ENCODE measurements at places on chromosomes 7 and 10.

DNA sequence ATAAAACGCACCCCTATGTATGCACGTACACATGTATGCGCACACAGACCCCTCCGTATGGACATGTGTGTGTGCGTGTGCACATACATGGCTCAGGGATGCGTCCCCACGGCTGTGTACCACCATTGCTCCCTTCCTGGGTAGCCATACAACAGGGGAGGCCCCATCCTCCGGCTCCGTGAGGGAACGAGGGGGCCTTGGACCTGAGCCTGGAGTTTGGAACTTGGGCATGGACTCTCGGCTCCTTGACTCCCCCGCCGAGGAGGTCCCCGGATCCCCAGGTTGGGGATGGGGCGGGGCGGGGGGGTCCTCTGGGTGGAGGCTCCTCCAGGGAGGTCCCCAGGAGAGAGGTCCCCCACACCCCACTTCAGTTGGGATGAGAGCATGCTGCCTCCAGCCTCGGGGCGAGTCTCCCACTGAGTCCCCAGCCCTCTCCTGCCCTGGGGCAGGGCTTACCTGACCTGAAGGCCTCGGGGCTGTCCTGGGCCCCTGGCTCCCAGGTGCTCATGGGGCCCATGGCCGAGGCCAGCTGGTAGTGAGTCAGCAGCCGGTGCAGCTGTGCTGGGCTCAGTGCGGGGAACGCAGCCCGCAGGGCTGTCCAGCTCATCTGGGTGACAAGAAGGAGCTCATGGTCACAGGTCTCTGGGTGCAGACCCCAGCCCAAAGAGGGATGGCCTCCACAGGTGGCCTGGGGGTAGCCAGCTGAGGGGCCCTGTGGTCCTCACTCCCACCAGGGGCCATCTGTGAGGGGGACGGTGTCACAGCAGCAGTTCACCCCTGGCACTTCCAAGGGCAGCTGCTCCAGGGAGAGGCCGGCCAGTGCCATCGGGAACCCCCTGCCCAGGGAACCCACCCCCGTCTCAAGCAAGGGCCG lies 29.9 kb downstream of the AP5Z1 start:
- no peak for DNase-seq

DNA sequence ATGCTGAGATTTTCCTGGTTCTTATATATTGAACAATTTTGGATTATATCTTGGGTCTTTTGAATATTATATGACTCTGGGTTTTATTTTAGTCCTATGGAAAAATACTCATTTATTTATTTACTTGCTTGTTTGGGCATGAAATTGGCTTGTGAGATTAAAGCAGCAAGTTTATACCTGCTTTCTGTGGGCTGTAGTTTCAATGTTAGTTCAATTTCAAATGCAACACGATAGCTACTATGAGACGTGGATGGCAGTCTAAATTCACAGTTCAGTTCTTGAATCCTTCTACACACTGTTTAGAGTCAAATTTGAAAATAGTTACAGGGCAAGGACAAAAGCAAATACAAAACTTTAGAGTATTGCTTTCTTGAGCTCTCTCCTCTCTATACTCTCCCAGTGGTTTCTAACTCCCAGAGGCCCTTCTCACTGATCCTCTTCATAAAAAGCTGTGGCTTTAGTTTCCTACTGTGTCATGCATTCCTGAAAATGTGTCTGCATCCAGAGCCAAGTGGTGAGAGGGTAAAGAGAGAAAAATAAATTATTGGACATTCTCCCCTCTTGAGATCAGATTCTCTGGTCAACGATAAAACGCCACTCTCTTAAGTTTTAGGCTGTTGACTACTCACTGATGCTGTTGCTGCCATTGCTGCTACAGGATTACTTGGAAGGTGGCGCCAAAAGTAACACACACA lies 34.4 kb downstream of the POLR1F start:
- DNase-seq = peak; percentile 2

GRCh38 chr7:20560325-20561180 lies 54.9 kb upstream of the ABCB5 start:
- no peak for DNase-seq

DNA sequence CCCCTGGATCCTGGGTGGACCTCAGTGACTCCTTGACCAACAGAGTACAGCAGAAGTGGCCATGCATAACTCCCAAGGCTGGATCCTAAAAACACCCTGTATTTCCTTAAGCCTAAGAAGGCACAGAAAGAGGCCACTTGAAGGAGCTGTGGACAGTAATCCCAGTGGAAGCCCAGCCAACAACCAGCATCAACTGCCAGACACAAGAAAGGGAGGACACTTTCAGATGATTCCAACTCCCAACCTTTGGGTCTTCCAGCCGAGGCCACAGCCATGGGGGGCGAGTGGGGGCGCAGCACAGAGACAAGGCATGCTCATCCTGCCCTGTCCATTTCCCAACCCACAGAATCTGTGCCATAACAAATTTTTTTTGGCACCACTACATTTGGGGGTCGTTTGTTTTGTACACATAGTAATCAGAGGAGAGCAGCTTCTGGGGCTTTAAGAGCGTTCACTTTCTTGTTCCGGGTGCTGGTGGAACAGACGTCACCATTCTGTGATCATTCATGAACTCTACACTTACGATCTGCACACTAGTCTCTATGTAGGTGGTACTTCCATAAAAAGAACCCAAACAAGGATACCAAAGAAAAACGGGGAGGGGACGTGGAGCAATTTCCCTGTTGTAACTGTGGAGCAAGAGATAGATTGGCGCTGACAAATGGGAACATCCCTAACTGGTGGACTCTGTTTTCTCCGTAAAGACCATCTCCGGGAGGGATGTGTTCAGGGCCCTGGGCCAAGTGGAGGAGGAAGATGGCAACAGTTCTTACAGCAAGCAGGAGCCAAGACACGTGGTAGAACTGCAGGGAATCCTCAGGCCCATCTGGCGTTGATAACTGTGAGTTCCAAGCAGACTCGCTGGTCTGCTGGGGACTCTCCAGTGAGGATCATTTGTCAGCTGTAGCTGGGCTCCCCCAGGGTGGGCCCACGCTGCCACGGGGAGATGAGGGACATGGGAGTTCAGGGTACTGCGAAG lies 6.0 kb upstream of the SLC29A3 start:
- no peak for DNase-seq

GRCh38 chr7:140922741-140923345 lies 1.9 kb downstream of the BRAF start:
- no peak for DNase-seq

GRCh38 chr7:69204943-69205342 lies 393.3 kb upstream of the AUTS2 start:
- peak; percentile 8 for DNase-seq

DNA sequence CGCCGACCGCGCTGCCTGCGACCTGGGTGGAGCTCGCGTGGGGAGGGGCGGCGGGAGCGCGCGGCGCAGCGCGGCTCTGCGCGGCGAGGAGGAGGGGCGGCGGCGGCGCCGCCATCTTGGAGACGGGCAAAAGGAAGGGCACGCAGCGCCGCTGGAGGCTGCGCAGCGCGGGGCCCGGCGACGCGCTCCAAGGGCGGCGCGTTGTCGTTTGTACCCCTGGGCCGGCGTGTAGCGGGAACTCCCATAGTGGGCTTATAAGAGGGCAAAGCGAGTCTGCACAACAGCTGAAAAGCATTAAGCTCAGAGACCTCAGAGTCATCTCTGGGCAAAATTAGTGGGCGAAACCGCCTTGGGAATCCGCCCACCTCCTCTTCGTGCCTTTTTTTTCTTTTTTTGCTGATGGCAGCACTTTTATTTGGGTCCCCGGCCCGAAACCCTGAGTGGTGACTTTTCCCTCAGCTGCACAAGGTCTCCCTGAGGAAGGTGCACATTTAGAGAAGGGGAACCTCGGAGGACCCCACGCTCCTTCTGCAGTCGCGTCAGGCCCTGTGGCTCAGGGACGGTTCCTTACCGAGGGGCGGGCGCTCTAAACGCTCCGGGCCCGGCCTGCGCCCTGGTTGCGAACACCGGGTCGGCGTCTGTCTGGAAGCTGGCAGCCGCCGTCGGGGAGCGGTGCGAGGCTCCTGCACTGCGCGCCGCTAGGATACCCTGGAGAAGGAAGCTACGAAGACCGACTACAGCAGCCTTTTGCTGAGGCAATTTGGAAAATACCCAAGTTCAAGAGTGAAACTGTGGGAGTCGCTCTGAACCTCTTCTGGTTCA lies 428 bp upstream of the MCMBP start:
- peak; percentile 90 for DNase-seq

DNA sequence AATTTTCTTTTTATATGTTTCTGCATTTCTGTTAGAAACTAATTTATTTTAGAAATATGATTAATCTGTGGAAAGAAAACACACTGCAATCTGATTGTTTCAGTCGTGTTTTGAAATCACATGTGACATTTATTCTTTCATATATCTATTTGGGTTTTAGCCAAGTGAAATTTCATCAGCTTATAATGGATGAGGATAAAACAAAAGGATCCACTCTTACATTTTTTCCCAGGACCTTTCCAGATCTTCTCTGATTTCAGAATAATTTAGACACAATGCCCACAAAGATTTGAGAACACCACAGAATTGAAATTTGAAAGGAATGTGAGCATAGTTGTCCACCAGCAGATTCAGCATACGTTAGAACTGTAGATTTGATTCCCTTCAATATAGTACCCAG lies 29.1 kb downstream of the CBLL1 start:
- no peak for DNase-seq

GRCh38 chr10:119479532-119479931 lies 63.0 kb downstream of the RGS10 start:
- peak; percentile 88 for DNase-seq

GRCh38 chr10:113103131-113103840 lies 153.2 kb downstream of the TCF7L2 start:
- no peak for DNase-seq

GRCh38 chr7:100890653-100891567 lies 1.4 kb upstream of the UFSP1 start:
- no peak for DNase-seq

DNA sequence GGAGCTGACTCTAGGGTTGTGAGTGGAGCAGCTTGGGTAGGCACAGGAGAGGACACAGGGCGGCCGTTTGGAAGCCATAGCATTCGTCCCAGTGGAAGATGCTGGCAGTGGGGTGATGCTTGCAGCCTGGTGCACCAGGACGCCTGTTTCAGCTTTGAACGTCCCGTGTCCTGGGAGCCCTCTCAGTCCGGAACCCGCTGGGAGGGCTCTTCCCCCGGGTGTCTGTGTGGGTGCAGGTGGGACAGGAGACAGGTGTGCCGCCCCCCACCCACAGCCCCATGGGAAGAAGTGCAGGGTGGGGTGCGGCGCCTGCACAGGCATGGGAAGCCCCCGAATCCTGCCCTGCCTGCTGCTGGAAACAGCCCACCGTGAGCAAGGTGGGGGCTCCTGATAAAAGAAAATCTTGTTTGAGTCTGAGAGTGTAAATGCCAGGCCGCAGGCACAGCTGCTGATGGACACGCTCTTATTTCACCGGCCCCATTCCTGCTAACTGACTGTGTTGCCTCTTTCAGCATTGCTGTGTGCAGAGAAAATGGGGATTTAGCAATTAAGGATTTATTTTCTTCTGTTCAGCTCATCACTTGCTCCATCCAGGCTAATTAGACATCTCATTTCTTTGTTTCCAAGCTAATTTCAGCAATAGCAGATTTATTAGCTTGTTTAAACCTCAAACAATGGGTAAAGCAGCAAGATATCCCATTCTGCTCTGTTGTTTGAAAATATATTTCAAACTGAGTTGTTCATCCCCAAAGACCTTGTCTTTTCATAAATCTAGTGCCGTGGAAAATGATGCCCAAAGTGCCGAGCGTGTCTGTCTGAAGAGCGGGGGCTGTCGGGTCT lies 54.9 kb upstream of the DPYSL4 start:
- DNase-seq = no peak

GRCh38 chr7:94748376-94748775 lies 92.4 kb upstream of the SGCE start:
- DNase-seq = no peak

- peak; percentile 10 for DNase-seq
These were observed 31.3 kb upstream of the GALNT11 start for GRCh38 chr7:151993977-151994676.

DNA sequence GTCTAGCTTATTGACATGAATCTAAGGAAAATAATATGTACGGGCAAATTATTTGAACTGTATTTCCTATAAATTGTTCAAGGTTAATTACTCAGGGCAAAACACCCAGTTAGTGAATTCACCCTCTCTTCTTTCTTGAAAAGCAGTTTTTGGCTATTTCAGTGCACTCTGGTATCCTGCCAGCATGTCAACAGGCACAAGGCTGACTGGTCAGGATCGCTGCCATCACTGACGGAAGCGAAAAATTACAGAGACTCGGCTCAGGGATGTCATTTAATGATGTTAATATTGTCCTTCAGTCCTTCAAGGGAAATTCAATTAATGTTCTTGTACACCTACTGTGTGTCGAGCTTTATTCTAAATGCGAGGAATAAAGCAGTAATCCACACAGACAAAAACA lies 28.3 kb upstream of the OLAH start:
- no peak for DNase-seq

DNA sequence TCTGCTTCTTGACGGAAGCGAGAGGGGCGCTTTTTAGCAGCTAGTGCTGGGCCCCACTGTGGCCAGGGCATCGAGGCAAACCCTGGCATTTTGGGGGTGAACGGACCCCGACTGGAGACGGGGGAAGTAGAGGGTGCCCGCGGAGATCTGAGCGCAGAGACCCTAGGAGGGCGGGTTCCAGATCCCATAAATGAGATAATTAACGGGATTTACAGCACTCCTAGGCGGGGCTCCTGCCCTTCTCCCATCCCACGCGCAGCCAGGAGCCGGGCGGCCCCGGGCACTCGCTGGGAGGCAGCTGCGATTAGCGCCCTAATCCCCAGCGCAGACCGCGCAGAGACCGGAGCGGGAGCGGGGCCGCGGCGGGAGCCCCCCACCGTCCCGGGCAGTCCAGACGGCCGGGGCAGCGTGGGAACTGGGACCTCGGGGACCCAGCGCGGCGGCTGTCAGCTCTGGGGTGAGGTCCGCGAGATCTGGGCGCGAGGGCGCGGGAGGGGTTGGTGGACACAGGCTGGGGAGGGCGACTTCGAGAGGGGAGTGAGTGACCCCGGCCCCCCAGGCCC lies 735 bp downstream of the JCAD start:
- DNase-seq = no peak

DNA sequence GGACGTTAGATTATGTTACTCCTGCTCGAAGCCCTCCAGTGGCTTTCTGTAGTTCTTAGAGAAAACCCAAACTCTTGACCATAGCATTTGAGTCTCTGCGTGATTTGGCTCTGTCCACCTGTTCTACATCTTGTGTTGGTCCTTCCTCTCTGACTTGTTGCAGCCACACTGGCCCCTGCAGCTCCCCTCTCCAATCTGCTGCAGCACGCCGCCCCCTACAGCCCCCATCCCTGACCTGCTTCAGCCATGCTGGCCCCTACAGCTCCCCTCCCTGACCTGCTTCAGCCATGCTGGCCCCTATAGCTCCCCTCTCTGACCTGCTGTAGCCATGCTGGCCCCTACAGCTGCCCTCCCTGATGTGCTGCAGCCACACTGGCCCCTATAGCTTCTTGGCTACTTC lies 29.2 kb downstream of the TRRAP start:
- DNase-seq = peak; percentile 41

GRCh38 chr7:13829231-13829630 lies 160.2 kb downstream of the ETV1 start:
- no peak for DNase-seq

DNA sequence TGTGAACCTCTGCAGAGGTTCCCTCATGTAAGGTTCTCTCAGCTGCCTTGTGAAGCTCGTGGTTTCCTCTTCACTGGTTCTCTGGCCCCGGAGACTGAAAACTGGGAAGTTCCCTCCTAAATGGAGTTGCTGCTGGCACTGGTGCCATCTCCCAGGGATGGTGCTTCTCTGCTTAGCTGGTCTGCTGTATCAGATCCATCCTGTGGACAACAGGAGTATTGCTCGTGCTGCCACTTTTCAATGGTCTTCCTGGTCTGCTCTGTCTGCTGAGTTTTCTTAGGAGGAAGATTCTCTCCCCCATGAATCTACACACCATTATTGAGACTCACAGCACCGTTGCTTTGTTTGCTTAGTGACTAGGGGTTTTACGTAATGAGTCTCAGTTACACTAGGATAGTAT lies 247.8 kb downstream of the OTUD1 start:
- DNase-seq = peak; percentile 5
